ENCODE measurements at places on chromosomes 11 and 22.

GRCh38 chr11:128103278-128103873 is 484.0 kb downstream of the ETS1 start:
- DNase-seq, result no peak

DNA sequence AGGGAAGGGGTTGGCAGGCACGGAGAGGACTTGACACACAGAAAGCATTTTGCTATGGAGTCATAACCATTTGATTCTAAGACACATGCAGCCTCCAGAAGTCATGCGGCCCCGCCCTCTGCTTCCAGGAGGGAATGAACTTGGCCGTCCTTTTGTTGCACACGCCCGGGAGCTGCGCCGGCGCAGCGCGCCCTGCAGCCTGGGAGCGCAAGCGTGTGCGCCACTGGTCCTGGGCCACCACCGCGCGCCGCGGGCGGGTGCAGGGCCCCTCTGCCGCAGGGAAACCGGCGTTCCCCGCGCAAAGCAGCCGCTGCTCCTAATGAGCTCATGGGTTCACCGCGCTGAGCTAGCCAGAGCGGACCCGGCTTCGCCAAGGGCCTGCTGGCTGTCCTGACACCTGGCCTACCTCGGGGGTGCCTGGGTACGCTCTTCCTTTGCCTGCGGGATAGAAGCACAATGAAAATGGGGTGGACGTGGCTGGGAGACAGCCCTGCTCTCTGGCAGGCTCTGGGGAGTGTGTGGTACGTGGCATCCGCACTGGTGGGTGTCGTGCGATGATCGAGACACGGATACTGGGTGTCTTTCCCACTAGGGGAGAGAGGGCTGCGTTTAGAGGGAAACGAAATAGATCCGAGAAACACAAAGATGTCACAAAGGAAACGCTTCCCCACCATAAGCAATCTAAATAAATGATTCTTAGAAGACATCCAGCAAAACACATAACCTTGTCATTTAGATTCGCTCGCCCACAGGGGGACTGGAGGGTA is 669 bp downstream of the MICAL3 start:
- DNase-seq, result peak; percentile 76

GRCh38 chr11:21988477-21988876 is 204.4 kb upstream of the ANO5 start:
- no peak for DNase-seq

- no peak for DNase-seq
Measured at GRCh38 chr22:18985780-18986179, 49.7 kb upstream of the PRODH start.

- no peak for DNase-seq
Measured at GRCh38 chr11:61080526-61080925, 21.8 kb upstream of the CD5 start.

DNA sequence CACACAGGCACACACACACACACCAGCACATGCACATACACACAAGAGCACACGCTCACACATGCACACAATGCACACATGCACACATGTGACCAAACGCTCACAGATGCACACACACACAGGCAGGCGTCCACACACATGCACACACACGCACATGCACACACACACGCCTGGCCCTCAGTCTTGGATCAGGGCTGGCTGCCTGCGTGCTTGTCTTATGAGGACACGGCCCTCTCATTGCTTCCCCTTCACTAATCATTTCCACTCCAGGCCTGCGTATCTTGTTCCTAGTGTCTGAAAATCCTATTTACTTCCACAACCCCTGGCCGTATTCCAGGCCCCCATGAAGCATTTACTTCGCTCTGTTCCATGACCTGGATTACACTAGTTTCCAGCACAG is 740.5 kb downstream of the BRD1 start:
- DNase-seq, result no peak

DNA sequence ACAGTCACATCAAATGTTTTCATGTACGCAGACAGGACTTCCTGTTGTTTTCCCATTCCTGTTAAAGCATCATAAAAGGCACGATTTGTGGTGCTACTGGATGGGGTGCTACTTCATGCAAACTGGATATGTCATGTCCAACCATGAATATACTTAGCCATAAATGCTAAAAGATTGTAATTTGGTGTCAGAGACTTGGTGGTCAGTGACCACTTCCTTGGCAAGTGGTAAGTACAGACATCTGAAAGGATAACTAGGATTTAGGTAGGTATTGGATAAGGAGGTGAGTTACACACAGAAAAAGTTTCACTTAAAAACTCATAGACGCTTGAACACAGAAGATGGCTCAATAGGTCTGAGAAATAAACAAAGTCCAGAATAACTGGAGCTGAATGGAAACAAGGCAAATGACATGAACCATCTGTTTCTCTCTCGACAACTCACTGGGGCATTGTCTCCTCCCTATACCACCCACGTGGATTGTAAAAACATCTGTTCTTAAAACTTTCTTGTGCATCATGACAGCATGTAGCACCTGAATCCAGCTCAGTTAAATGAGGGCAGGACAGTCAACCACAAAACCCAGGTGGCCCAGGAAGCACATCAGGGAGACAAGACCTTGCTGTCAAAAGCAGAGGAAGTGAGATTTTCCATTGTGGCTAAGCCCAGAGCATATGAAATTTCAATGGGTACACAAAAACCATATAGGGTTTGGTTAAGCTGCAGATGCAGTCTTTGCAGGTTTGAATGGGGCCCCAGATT is 22.1 kb upstream of the IGLL5 start:
- DNase-seq, result no peak

DNA sequence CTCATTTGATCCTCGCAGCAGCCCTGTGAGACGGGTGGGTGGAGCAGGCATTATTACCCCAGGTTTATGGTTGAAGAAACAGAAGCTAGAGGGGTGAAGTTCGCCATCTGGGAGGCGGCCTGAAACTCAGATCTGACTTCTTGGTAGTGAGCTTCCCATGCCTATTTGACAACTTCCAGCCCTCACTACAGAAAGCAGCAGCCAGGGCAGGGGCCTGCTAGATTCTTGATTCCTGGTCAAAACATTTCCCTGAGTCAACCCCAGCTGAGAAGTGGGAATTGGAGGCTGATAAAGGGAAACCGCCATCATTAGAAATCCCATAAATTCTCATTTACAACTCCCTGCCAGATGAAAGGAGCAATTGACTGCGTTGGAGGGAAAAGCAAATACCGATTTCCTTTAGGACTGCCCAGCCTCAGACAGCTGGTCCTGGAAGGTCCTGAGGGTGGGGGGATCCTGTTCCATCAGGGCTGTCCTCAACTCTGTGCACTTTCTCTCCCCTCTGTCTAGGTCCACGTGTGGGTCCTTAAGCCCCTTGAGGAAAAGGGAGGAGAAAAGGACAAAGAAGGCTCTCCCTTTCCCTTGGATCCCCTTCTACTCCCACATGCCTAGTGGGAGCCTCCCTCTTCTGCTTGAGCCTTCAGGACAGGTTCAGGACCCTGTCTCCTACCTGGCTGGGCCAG is 10.2 kb upstream of the NECTIN1 start:
- DNase-seq, result no peak

DNA sequence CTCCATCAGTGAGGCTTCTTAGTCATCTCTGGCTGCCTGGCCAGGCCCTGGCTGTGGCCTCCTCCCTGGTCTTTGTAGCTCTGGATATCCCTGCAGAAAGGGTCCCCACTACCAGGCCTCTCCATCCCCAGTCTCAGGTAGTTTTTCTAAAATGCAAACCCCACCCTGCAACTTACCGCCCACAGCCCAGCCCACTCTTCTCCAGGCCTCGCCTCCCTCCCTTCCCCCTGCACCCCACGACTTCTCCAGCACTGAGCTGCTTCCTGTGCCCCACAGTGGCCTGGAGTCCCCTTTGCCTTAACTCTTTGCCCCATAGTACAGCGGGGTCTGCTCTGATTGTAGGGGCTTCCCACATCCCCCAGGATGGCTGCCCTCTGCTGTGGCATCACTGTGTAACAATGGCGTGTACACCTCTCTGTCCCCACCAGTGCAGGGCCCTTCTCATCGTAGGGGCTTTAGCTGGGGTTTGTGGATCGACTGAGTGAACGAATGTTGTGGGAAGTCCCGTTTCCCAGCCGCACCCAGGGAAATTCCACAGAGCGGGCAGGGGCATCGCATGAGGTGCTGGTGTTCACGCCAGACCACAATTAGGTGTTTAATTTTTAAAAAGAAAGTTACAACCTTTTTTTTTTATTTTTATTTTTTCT is 111.6 kb downstream of the BCR start:
- no peak for DNase-seq
